ENCODE measurements at places on chromosomes 12 and 14.

DNA sequence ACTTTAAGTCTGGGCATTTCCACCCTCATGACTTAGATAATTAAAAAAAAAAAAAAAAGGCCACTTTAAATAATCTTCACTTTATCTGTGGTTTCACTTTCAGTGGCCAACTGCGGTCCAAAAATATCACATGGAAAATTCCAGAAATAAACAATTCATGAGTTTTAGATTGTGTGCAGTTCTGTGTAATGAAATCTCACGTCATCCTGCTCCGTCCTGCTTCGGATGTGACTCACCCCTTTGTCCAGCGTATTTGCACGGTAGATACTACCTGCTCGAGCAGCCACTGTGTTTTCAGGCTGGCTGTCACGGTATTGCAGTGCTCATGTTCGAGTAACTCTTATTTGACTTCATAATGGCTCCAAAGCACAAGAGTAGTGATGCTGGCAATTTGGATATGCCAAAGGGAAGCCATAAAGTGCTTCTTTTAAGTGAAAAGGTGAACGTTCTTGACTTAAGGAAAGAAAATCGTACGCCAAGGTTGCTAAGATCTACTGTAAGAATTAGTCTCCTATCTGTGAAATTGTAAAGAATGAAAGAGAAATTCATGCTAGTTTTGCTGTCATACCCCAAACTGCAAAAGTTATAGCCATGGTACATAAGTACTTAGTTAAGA lies 2.4 kb downstream of the E2F7 start:
- peak; percentile 13 for DNase-seq

- no peak for DNase-seq
These were observed 5.4 kb upstream of the EML5 start for GRCh38 chr14:88798156-88798555.

GRCh38 chr12:12922191-12922616 lies 29.8 kb downstream of the GPRC5D start:
- no peak for DNase-seq

DNA sequence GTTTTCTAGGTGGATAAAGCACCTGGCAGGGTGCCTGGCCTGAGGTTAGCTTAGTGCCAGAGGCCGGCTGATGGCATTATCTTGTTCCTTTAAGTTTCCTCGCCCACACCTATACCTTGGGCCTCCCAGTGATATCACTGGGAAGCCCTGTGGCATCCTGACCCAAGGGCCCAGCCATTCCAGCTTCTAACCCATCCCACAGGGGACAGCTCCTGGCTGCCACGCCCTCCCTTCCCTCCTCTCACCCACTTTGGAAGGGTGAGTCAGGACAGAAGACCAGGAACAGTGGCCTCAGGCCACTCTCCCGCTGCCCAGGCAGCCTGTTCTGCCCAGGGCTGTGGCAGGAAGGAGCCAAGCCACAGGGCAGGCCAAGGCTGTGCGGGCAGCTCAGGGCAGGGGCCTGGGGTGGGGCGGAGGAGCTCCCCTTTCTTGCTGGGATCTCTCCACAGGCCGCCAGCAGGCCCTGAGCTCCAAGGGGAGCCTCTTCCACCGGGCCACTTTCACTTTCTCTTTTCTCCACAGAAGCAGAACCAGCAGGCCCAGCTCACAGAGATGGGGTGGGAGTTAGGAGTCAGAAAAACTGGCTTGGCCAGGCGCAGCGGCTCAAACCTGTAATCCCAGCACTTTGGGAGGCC lies 75.1 kb downstream of the IRF2BPL start:
- DNase-seq: peak; percentile 73

Data from hematopoietic multipotent progenitor cell treated with erythropoietin and hydrocortisone succinate and interleukin-3 and kit ligand, for 4 days (in vitro differentiated cells).